ENCODE measurements at places on chromosomes 3 and 15.

GRCh38 chr15:57333487-57333886, 42.8 kb upstream of the CGNL1 start:
- no peak for DNase-seq

DNA sequence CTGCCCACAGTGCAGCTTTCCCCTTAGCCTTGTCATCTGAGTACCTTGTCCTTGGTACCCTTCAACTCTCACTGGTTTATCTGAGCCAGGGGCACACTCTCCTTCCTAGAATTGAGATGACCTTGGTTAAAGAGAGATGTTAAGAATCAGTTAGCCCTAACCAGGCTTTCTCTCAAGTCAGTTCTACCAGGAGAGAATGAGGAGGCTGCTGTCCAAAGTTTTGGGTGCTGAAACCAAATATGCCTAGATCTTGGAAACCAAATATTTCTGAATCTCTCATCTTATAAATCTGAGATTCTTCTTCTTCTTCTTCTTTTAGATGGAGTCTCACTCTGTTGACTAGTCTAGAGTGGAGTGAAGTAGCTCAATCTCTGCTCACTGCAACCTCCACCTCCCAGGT, 12.0 kb upstream of the CTXND1 start:
- DNase-seq, result no peak

DNA sequence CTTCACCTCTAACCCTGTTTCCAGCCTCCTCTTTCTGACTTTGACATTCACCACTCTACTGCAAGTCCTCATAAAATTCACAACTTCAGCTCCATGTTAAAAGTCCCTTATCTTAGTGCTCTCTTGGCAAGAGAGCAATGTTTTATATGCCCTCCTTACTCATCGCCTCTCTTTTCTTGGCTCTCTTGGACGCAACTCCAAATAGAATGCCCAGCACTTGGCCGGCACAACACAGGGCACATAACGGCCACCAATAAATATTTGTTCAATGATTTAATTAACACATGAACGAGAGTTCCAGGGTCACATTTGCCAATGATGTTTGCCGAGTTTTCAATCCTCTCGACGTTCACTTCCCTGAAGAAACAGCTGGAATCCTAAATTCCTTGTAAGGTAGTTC, 401.4 kb downstream of the ROBO1 start:
- DNase-seq, result no peak

- no peak for DNase-seq
Observed at GRCh38 chr3:107430996-107431245, 53.7 kb downstream of the CCDC54 start.

- DNase-seq, result no peak
Observed at GRCh38 chr3:173708191-173708590, 310.6 kb downstream of the NLGN1 start.

GRCh38 chr3:143918848-143919247, 52.8 kb upstream of the DIPK2A start:
- no peak for DNase-seq
